ENCODE measurements at places on chromosomes 2 and 18.
A peak's percentile ranks its signal among the peaks of the same experiment; 100 is the strongest.

GRCh38 chr18:1045658-1046057 lies 141.0 kb downstream of the ADCYAP1 start:
- no peak for DNase-seq

GRCh38 chr2:933734-934295 lies 16.8 kb upstream of the SNTG2 start:
- no peak for DNase-seq

GRCh38 chr2:56502616-56503015 lies 318.8 kb downstream of the CCDC85A start:
- no peak for DNase-seq

DNA sequence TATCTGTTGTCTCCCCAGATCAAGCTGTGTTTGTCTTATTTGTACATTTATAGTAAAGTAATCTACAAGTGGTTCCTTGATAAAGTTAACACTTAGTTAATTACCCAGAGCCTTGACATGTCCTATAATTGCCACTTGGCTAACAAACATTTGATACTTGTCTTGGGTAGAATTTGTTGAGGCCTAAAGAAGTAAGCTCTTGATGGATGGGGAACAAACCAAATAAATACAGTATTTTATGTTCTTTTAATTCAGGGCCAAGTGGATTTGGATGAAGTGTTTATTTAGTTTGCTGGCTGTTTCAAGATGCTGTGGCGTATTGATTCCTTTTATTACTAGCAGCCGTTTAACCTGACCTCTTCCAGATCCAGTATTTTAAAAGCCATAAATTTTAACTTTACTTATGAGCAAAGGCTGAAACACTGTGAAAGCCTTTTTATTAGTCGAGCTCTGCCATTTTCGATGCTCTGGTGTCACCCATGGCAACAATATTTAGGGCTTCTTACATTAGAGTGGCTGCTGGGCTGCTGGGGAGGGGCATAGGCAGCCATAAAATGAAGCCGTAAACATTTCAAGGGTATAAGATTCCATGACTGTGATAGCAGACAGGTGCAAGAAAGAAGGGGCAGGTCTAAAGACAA lies 401.6 kb upstream of the NRP2 start:
- no peak for DNase-seq

DNA sequence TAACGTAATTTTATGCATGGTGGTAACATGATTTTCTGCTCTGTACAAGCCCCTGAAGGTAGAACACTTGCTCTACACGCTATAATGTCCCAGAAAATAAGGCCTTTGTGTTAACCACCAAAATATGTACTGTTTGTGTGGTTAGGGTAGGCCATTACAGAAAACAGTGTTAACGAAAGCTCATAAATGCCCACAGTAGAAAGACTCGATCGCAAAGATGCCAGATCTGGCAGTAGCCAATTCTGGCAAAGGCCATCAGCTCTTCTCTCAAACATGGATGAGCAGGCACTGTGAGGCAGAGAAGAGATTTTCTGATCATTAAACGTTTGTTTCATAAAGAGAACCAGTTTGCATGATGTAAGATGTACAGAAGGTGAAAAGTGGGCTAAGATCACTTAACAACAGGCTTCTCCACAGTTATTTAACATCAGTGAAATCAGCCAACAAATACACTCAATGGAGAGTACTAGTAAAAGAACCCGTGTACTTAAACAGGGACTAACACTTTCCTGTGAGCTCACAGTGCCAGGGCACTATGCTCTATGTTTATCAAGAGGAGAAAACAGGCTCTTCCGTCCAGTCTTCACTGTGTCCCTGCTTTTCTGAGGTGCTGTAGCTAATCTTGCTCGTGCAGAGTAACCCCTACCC lies 80.3 kb downstream of the SPRED2 start:
- DNase-seq: no peak

- DNase-seq: peak; percentile 72
Observed at GRCh38 chr2:101823347-101823791, 125.9 kb downstream of the MAP4K4 start.

DNA sequence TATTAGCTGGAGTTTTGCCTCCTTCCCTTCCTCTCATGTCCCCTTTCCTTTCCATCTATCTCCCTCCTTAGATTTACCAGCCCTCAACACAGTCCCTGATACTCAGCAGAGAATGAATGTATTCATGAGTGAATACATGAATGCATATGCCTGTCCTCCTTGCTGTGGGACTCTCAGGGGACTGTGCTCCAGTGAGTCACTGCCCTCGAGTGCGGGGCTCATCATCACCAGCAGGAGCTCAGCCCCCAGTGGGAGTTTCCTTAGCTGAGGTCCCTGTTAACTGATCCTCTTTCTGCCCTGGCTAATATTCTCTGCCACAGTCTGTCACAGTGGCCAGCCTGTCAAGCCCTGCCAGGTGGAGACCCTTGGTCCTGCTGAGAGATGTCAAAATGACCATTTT lies 104.9 kb upstream of the LHCGR start:
- no peak for DNase-seq
